ENCODE measurements at places on chromosomes 3 and 15. TPM values are rescaled to one million over a fixed set of nuclear protein-coding genes. Genes with fewer than 3 reads are reported as not detected.

DNA sequence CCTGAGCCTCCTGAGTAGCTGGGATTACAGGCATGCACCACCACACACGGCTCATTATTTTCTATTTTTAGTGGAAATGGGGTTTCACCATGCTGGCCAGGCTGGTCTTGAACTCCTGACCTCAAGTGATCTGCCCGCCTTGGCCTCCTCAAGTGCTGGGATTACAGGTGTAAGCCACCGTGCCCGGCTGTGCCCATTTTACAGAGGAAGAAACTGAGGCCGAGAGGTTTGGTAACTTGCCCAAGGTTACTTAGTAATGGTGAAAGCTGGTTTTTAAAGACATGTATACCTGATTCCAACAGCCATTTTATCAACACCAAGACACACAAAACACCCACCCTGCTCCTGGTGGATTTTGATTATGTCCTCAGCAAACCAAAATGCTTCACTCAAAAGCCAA, 128.7 kb downstream of the SNRK start:
- peaks cover 18% of the 10 kb centered on the region for H3K4me1 ChIP-seq
- no peak for DNase-seq
- no peak overlapping the region for H3K4me3 ChIP-seq
- H3K36me3 ChIP-seq: no peaks in the 10 kb centered on the region

Gene C15orf62
- total RNA-seq: 0.10 TPM

DNA sequence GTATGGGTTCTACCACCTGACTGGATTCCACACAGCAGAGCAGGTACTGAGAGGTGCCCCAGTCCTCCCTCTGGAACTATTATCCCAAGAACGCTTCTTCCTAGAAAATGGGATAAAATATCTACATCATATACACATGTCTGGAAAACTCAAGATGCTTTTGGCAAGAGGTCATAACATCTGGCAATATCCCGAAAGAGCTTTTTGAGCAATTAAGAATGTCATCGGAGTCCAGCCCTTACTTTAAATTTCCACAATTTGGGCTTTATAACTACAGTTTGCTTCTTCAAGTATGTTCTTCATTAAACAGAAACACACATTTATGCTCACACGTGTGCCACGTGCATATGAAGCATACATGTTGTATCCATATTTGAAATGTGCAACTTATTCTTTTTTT, 365.9 kb upstream of the THBS1 start:
- H3K36me3 ChIP-seq: no peaks in the 10 kb centered on the region
- no peak overlapping the region for H3K4me3 ChIP-seq
- H3K4me1 ChIP-seq: no peaks in the 10 kb centered on the region
- no peak for DNase-seq

Gene SLTM
- total RNA-seq: 56.0 TPM

GRCh38 chr15:31300208-31300661, 26.4 kb upstream of the KLF13 start:
- DNase-seq: no peak
- no peaks in the 10 kb centered on the region for H3K27me3 ChIP-seq
- no peak overlapping the region for H3K4me3 ChIP-seq
- H3K36me3 ChIP-seq: no peaks in the 10 kb centered on the region

Gene GOLGA6D
- total RNA-seq: not detected

GRCh38 chr3:156535798-156536197, 19.1 kb downstream of the SSR3 start:
- no peak overlapping the region for H3K27ac ChIP-seq
- no peak overlapping the region for H3K4me3 ChIP-seq
- peaks cover 10% of the 10 kb centered on the region for H3K36me3 ChIP-seq
- DNase-seq: no peak
- no peaks in the 10 kb centered on the region for H3K27me3 ChIP-seq

Gene IL20RB
- 0.48 TPM for total RNA-seq

- no peak overlapping the region for H3K27ac ChIP-seq
- H3K27me3 ChIP-seq: peaks cover 63% of the 10 kb centered on the region
- H3K4me3 ChIP-seq: no peak overlapping the region
- H3K36me3 ChIP-seq: no peaks in the 10 kb centered on the region
- peaks cover 10% of the 10 kb centered on the region for H3K4me1 ChIP-seq
These were observed 452 bp downstream of the TMEM158 start for GRCh38 chr3:45225465-45226205.

Gene SLC12A8
- total RNA-seq: 1.1 TPM

- no peaks in the 10 kb centered on the region for H3K36me3 ChIP-seq
- H3K27ac ChIP-seq: no peak overlapping the region
- H3K4me1 ChIP-seq: no peaks in the 10 kb centered on the region
- no peak for DNase-seq
- peaks cover 3% of the 10 kb centered on the region for H3K27me3 ChIP-seq
- H3K4me3 ChIP-seq: no peak overlapping the region
These were observed 24.8 kb downstream of the CLDN11 start for GRCh38 chr3:170443457-170443856.

DNA sequence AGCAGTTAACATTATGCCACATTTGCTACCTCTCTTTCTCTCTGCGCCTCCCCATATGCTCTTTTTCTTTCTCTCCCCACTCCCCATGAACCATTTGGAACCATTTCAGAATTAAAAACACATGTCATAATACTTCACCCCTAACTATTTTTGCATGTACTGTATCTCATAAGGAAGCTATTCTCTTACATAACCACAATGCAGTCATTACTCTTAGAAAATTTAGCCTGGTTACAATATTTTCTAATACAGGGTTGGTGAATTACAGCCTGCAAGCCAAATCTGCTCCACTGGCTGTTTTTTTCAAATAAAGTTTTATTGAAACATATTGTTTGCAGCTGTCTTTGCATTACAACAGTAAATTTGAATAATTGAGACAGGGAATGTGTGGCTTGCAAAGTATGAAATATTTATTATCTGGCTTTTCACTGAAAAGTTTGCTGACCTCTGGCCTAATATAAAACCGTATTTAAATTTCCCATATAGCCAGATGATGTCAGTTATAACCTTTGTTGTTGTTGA, 62.8 kb downstream of the SGO1 start:
- H3K27me3 ChIP-seq: no peaks in the 10 kb centered on the region
- no peak overlapping the region for H3K4me3 ChIP-seq
- no peak for DNase-seq
- H3K27ac ChIP-seq: no peak overlapping the region

Gene RTP3
- total RNA-seq: not detected

GRCh38 chr15:94298364-94298763, 67.0 kb downstream of the MCTP2 start:
- DNase-seq: no peak
- H3K27ac ChIP-seq: no peak overlapping the region
- peaks cover 33% of the 10 kb centered on the region for H3K36me3 ChIP-seq
- H3K4me1 ChIP-seq: peaks cover 32% of the 10 kb centered on the region

DNA sequence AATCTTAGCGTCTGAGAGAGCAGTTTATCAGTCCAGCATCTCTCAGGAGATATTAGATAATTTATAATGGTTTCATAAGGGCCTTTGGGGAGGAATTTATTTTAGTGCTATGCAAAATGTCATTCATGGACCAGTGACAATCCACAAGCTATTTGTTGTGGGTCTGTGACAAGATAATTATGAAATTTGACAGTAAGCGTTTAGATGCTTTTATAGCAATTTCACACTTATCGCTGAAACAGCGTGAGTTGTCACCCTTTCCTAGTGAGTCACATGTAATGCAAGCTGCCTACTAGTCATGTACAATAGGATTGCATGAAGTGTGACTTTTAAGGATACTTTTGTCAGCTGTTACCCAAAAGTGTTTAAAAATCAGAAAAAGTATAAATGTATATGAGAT, 315.6 kb upstream of the THBS1 start:
- no peak for DNase-seq
- no peaks in the 10 kb centered on the region for H3K36me3 ChIP-seq
- H3K27me3 ChIP-seq: peaks cover 11% of the 10 kb centered on the region
- no peak overlapping the region for H3K4me3 ChIP-seq

- peaks cover 4% of the 10 kb centered on the region for H3K27me3 ChIP-seq
- no peak overlapping the region for H3K27ac ChIP-seq
- H3K4me1 ChIP-seq: peaks cover 5% of the 10 kb centered on the region
- H3K36me3 ChIP-seq: no peaks in the 10 kb centered on the region
- H3K4me3 ChIP-seq: no peak overlapping the region
These were observed 34.2 kb downstream of the ATP2B2 start for GRCh38 chr3:10471054-10471688.

Gene ZNF660
- total RNA-seq: 0.22 TPM

Gene CPEB1
- total RNA-seq: not detected

Gene SPESP1
- 0.47 TPM for total RNA-seq

- peak; percentile 78 for DNase-seq
- H3K27ac ChIP-seq: peak overlapping the region; percentile 57
- no peaks in the 10 kb centered on the region for H3K36me3 ChIP-seq
- H3K4me3 ChIP-seq: peak overlapping the region; percentile 14
- peaks cover 36% of the 10 kb centered on the region for H3K4me1 ChIP-seq
These were observed 4.3 kb upstream of the GPR160 start for GRCh38 chr3:170033489-170033888.

DNA sequence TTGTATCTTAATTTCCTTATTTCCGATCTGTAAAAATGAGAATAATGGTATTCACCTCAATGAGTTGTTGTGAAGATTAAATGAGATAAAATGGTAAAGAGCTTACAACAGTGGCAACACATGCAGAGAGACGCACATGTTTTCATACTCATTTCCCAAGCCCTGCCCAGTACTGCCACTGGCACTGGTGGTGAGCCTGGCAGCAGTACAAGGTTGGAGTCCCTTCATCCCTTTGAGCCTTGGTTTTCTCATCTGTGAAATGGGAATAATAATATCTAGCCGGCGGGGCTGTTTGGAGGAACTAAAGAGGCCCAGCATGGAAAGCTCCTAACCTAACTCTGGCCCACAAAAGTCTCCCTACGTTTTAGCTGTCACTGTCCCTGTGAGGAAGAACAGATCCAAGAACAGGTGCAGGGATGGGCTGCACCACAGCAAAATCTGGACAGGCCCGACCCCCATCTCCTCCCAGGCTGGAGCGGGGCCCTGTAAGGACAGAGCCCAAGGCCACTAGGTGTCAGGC, 866 bp upstream of the CD276 start:
- no peak overlapping the region for H3K27ac ChIP-seq
- DNase-seq: no peak
- H3K4me3 ChIP-seq: peak overlapping the region; percentile 66
- peaks cover 46% of the 10 kb centered on the region for H3K27me3 ChIP-seq
- no peaks in the 10 kb centered on the region for H3K36me3 ChIP-seq
- peaks cover 18% of the 10 kb centered on the region for H3K4me1 ChIP-seq

DNA sequence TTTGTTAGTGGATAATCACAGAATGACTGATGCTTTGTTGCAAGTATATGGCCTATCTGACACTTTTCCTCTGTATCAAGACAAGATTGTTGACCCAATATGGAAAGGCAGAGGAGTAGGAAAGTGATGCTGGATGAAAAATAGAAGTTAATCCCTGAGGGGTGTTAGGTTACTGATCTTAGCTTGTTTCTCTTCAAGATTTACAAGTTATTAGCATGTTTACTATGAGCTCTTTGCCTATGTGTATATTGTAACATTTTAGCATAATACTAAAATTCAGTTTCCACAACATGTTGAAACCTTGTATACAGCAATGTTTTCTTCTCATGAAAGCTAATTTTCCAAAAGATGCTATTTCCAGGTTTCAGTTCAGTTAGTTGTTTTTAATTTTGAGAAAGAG, 120.4 kb upstream of the CCNL1 start:
- H3K36me3 ChIP-seq: no peaks in the 10 kb centered on the region
- peaks cover 7% of the 10 kb centered on the region for H3K4me1 ChIP-seq
- H3K4me3 ChIP-seq: no peak overlapping the region
- no peaks in the 10 kb centered on the region for H3K27me3 ChIP-seq
- no peak for DNase-seq
- no peak overlapping the region for H3K27ac ChIP-seq

- peaks cover 8% of the 10 kb centered on the region for H3K4me1 ChIP-seq
- H3K36me3 ChIP-seq: no peaks in the 10 kb centered on the region
These were observed 3.5 kb downstream of the SMAD6 start for GRCh38 chr15:66705277-66706146.

Gene ADPRH
- total RNA-seq: 2.6 TPM

GRCh38 chr3:42632146-42632545, 21.4 kb upstream of the ZBTB47 start:
- peaks cover 33% of the 10 kb centered on the region for H3K36me3 ChIP-seq
- no peak overlapping the region for H3K4me3 ChIP-seq
- DNase-seq: no peak
- H3K27ac ChIP-seq: no peak overlapping the region

- no peak overlapping the region for H3K27ac ChIP-seq
- H3K36me3 ChIP-seq: no peaks in the 10 kb centered on the region
- H3K27me3 ChIP-seq: no peaks in the 10 kb centered on the region
- DNase-seq: no peak
- no peaks in the 10 kb centered on the region for H3K4me1 ChIP-seq
These were observed 580.6 kb upstream of the ADAMTS9 start for GRCh38 chr3:65268426-65268825.

DNA sequence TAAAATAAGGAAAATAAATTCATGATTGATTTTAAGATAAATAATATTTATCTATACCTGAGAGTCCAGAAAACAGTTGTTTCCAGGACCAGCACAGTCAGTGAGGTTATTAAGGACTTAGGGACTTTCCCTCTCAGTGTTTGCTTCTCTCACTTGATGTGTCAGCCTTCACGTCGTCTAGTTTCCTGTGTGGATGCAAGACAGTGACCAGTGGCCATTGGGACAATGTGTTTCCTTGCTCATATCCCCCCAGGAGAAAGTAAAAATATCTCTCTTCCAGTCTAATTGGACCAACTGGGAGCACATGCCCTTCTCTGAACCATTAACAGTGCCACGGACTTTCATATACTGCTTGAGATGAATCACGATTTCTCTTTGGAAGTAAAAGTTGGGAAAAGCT, 157.8 kb upstream of the CTNNB1 start:
- peaks cover 4% of the 10 kb centered on the region for H3K27me3 ChIP-seq
- H3K4me3 ChIP-seq: no peak overlapping the region
- no peak overlapping the region for H3K27ac ChIP-seq
- H3K36me3 ChIP-seq: no peaks in the 10 kb centered on the region
- no peaks in the 10 kb centered on the region for H3K4me1 ChIP-seq
- DNase-seq: no peak

GRCh38 chr3:195907684-195907933, 742 bp downstream of the TNK2 start:
- DNase-seq: peak; percentile 30
- peaks cover 1% of the 10 kb centered on the region for H3K36me3 ChIP-seq
- peak overlapping the region; percentile 85 for H3K4me3 ChIP-seq
- peaks cover 44% of the 10 kb centered on the region for H3K4me1 ChIP-seq
- no peaks in the 10 kb centered on the region for H3K27me3 ChIP-seq
- peak overlapping the region; percentile 93 for H3K27ac ChIP-seq

Gene AHSG
- total RNA-seq: not detected

Gene LSAMP
- total RNA-seq: not detected

Gene ONECUT1
- total RNA-seq: not detected

Gene SH3GL3
- total RNA-seq: not detected

Gene ST8SIA2
- not detected for total RNA-seq

- H3K4me1 ChIP-seq: peaks cover 47% of the 10 kb centered on the region
- H3K36me3 ChIP-seq: peaks cover 30% of the 10 kb centered on the region
- no peaks in the 10 kb centered on the region for H3K27me3 ChIP-seq
- H3K27ac ChIP-seq: no peak overlapping the region
These were observed 39.1 kb downstream of the PAK2 start for GRCh38 chr3:196778755-196779154.

- H3K27me3 ChIP-seq: peaks cover 10% of the 10 kb centered on the region
- DNase-seq: no peak
- H3K27ac ChIP-seq: no peak overlapping the region
- H3K36me3 ChIP-seq: no peaks in the 10 kb centered on the region
- peaks cover 8% of the 10 kb centered on the region for H3K4me1 ChIP-seq
These were observed 62.5 kb upstream of the UBE2E1 start for GRCh38 chr3:23743141-23743784.

Gene IQCF6
- total RNA-seq: not detected

Gene FHIT
- 20.2 TPM for total RNA-seq

GRCh38 chr3:143224716-143225115, 105.1 kb downstream of the CHST2 start:
- H3K4me1 ChIP-seq: no peaks in the 10 kb centered on the region
- no peaks in the 10 kb centered on the region for H3K36me3 ChIP-seq
- H3K4me3 ChIP-seq: no peak overlapping the region
- H3K27ac ChIP-seq: no peak overlapping the region
- H3K27me3 ChIP-seq: no peaks in the 10 kb centered on the region

Gene PLA2G4D
- not detected for total RNA-seq
